ENCODE measurements at places on chromosomes 2 and 18. TPM values are rescaled to one million over a fixed set of nuclear protein-coding genes. Genes with fewer than 3 reads are reported as not detected.

- DNase-seq, result peak; percentile 30
Measured at GRCh38 chr2:10655499-10656225, 34.1 kb downstream of the NOL10 start.

DNA sequence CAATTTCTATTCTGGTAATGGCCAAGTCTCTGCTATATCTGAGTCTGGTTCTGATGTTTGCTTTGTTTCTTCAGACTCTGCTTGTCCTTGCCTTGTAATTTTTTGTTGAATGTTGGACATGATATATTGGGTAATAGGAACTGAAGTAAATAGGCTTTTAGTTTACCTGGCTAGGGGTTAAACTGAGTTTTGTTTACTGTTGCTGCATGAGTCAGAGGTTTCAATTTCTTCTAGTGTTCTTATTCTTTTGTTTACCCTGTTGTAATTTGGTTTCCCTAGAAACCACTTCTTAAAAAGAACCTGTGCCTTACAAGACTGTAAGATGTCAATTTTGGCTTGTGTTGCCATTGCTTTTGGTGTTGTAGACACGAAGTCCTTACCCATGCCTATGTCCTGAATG lies 285.0 kb upstream of the KCNH7 start:
- no peak for DNase-seq

Gene SPIRE1
- 78.2 TPM for total RNA-seq

Gene HOXD13
- total RNA-seq, result not detected

Gene LOXL3
- 0.93 TPM for total RNA-seq
